ENCODE measurements at places on chromosomes 5 and 9.

GRCh38 chr5:53165431-53166182, 56.0 kb upstream of the MOCS2 start:
- DNase-seq: no peak

GRCh38 chr5:17217493-17218352, at the start of gene BASP1:
TSS of gene BASP1 (plus strand) at chr5:17217631. CDS start at chr5:17275217, 57,586 bp downstream.
- peak; percentile 68 for DNase-seq

GRCh38 chr9:89646189-89646939, 41.6 kb downstream of the GADD45G start:
- DNase-seq: no peak

DNA sequence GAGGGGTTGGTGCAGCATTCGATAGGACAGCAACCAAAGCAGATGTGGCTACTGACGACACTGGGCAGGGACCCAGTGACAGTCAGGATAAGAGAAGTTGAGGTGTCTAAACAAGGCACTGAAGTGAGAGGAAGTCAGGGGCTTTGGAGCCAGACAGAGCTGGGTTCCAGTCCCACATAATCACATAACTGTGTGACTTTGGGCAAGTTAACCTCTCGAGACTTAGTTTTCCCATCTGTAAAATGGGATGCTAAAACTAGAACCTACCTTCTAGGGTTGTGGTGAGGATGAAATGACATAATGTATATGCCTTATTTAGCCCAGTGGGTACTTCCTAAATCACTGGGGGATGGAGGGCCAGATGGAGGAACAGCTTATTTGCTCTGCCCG, 3.1 kb downstream of the ANGPTL2 start:
- no peak for DNase-seq

GRCh38 chr5:126972062-126972895, 58.1 kb downstream of the MARCHF3 start:
- DNase-seq: no peak

- no peak for DNase-seq
These were observed 90.6 kb upstream of the MIER3 start for GRCh38 chr5:57042524-57042931.

- DNase-seq: no peak
These were observed 12.8 kb upstream of the TSSK1B start for GRCh38 chr5:113447498-113448050.

DNA sequence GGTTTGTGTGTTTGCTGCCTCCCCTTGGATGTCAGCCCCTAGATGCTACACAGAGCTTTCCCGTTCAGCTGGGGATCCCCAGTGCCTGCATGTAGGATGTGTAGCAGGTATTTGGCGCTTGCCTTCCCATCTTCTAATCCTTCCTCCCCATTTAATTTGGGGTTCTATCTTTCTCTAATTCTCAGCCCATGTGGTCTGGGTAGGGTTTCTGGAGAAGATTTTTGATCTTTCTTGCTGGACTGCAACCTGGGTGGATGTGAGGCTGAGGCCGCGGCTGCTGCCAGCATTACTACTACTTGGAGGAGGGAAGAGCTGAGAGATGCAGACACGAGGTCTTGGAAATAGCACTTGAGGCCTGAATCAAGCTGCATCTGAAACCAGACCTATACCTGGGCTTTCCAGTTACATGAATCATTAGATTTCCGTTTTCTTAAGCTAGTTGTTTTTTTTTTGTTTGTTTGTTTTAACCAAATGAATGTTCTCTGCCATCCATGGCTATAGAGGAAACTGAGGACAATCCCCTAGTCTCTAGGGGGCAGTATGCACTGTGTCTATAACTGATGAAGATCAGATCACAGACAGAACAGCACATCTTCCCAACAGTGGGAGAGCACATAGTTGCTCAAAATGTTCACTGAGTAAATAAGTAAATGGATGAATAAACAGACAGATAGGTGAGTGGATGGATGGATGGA, 178.6 kb downstream of the FGF18 start:
- DNase-seq: no peak

GRCh38 chr5:98804066-98804465, 30.6 kb downstream of the RGMB start:
- DNase-seq: no peak

GRCh38 chr5:160285316-160285715, 27.0 kb downstream of the CCNJL start:
- no peak for DNase-seq

GRCh38 chr5:61182449-61182848, 20.2 kb upstream of the SMIM15 start:
- DNase-seq: no peak

DNA sequence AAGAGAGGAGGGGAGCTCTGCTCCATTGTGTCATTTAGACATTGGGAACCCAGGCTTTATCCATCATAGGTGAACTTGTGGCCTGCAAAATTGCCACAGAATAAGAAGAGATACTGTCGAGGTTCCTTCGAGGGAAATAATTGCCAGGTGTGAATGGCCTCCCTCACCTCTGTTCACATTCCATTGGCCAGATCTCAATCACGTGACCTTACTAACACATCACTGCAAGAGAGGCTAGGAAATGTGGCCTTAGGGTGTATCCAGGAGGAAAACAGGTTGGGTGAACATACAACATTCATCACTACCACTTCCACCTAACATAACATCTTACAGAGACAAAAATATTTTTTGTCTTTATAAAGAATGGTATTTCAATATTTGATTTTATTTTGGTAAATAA, 182.1 kb downstream of the FBXL7 start:
- DNase-seq: no peak

Data from astrocyte (in vitro differentiated cells and primary cell).